ENCODE measurements at places on chromosomes 16 and 17. TPM values are rescaled to one million over a fixed set of nuclear protein-coding genes. Genes with fewer than 3 reads are reported as not detected.

The PRAC1 gene
- not detected for total RNA-seq

The TEX19 gene
- not detected for total RNA-seq

The ZNF750 gene
- total RNA-seq: not detected

The SP6 gene
- total RNA-seq: 1.2 TPM

The HOXB1 gene
- total RNA-seq: not detected

The OR3A3 gene
- total RNA-seq: not detected

The CCL16 gene
- not detected for total RNA-seq

The MYH8 gene
- not detected for total RNA-seq

The TEX14 gene
- total RNA-seq: not detected

The RAD51D gene
- 9.6 TPM for total RNA-seq

The SEPTIN12 gene
- not detected for total RNA-seq

The NME2 gene
- total RNA-seq: 1,033 TPM

The ATAD5 gene
- 3.6 TPM for total RNA-seq

- no peak for DNase-seq
Observed at GRCh38 chr17:33137426-33137825, 145.8 kb downstream of the SPACA3 start.

DNA sequence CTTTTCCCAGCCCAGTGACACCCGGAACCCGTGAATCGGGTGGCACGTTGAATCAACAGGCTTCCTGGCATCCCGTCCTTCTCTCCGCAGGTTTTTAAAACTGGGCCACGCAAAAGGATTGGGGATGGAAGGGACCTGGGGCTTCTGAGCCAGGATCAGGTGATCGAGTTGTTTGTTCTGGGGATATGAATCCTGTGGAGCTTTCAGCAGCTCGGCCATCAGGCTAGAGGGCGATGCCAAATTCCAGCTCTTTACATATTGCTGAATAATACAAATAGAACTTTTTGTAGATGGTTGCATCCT lies 473 bp downstream of the SUPT6H start:
- DNase-seq: no peak

DNA sequence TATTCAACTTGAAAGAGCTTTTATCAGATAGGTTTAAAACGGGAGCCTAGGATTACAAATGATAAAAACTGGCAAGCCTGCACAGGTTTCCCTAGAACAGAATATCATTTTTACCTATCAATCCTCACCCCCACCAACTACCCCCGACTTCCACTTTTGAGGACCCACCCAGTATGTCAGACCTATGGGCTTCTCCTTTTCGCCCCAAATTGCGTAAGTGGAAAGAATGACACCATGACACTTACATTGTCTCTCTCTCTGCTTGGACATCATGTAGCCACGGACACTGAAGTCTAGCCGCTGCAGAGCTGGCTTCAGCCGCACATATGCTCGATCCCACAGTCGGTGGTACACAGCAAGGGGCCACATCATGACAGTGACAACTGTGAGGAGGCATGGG lies 7.4 kb upstream of the PSMC3IP start:
- no peak for DNase-seq

- peak; percentile 63 for DNase-seq
Observed at GRCh38 chr17:29376667-29377270, 13.4 kb upstream of the TAOK1 start.

DNA sequence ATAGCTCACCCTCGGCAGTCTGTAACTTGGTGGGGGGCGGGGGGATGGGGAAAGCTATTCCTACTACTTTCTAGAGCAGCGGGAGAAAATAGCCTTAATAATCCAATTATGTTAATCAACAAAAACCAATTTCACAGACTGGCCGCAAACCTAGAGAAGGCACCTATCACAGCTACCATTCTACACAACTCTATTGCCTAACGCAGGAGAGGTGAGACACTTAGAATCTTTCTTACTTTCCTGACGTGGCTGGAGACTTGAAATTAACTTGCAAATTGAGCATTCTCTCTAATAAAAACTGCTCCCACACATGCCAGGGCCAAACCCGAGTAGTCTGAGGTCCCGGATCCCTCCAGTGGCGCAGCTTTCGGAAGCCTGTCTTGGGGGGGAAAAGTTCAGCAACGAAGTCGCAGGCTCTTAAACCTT lies 794 bp downstream of the SMG6 start:
- peak; percentile 13 for DNase-seq

DNA sequence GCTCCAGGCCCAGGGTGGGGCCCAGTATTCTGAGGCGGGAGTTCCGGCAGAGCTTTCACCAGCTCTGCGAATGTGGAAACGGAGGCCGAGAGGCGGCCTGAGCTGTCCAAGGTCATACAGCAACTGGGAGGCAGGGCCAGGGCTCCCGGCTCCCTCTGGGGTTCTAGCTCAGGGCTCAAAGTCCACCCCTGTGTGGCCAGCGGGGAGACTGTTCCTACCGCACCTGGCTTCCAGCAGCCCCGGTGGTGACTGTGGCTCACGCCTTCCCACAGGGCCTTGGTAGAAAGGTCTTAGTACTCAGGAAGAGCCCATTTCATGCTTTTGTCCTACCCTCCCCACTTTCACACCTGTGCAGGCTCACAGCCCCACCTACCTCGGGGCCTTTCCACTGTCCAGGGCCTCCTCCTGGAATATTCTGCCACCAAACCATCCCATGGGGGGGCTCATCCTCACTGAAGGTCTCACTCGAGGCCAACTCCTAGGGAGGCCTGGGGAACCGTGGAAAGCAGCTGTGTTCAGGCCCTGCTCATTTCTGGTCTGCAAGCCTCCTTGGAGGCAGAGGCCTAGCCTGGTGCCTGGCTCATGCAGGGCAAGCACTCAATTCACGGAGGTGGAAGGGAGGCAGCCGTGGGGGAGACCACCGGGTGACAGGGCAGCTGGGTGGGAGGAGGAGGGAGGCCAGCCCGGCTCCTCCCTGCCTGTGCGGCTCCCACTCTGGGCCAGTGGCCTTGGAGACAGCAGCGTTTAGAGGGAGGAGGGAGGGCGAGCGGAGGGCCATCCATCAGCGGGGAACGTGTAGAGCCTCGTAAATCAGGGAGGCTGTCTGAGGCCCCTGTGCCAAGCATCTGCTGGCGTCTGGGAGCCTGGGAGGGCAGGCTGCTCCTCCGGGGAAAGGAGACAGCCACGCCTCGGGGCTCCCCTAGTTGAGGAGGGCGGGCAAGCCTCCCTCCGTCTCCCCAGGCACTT lies 12.7 kb upstream of the DOC2B start:
- no peak for DNase-seq

- DNase-seq: no peak
Observed at GRCh38 chr16:62100651-62101050, 64.4 kb upstream of the CDH8 start.

DNA sequence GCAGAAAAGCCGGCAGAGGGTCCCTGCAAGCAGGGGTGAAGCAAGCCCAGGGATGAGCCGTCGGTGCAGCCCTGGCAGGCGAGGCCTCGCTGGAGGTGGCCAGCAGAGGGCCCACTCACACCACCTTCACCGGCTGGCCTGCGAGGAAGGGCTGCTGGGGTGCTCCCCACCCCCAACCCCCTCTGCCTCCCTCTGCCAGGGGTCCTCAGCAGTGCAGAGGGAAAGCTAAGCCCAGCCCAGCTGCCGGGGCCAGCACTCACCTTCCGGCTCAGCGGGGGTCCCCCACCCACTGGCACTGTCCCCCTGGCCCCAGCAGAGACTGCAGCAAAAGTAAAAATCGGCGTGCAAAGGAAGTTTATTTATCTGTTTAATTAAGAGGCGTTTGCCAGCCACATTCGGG lies 113.4 kb downstream of the ENGASE start:
- peak; percentile 20 for DNase-seq

- no peak for DNase-seq
Observed at GRCh38 chr17:77875051-77875780, 83.3 kb upstream of the TNRC6C start.

DNA sequence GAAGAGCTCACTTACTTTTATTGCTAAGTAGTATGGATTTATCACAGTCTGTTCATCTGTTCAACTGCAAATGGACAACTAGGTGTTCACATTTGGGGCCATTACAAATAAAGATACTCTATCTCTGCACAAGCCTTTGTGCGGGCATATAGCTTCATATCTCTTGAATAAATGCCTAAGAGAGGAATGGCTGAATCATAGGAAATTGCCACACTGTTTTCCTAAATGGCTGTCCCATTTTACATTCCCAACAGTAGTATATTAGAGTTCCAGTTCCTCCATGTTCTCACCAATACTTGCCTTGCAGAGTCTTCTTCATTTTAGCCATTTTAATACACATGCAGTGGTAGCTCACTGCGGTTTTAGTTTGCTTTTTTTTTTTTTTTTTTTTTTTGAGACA lies 20.5 kb downstream of the NSMCE1 start:
- no peak for DNase-seq

GRCh38 chr17:8100111-8100510 lies 12.6 kb upstream of the ALOX12B start:
- DNase-seq: no peak

DNA sequence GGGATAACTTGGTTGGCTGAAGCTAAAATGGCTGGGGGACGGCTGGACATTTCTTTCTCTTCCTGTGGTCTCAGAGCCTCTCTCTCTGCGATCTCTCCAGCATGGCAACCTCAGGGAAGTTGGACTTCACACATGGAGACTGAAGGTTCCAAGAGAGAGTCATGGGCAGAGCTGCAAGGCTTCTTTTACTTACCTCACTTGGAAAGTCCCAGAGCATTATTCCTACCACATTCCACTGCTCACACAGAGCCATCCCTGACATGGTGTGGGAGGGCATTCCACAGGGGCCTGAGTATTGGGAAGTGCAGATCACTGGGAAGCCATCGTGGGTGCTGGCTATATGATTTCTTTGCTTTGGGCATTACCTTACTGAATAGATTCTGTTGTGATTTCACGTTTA lies 9.8 kb upstream of the SLC6A2 start:
- no peak for DNase-seq

GRCh38 chr16:88282564-88283395 lies 100.0 kb upstream of the ZNF469 start:
- DNase-seq: peak; percentile 37

GRCh38 chr17:75550139-75550465 lies 24.6 kb downstream of the LLGL2 start:
- no peak for DNase-seq

DNA sequence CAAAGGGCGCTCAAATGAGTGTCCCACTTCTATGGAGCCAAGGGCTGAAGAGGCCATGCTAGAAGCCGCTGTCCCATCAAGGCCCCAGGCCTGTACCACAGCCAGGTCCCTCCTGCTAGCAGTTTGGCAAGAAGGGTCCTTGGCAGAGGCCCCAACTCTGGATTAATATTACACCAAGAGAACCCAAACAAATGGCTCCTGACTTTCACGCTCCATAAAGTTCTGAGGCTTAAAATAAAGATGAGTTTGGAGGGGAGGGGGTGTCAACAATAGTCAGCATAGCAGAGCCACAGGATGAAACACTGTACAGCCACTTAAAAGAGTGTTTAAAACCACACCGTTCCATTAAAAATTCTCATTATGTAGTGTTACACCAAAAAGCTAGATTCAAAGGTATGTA lies 30.5 kb downstream of the CUEDC1 start:
- no peak for DNase-seq

DNA sequence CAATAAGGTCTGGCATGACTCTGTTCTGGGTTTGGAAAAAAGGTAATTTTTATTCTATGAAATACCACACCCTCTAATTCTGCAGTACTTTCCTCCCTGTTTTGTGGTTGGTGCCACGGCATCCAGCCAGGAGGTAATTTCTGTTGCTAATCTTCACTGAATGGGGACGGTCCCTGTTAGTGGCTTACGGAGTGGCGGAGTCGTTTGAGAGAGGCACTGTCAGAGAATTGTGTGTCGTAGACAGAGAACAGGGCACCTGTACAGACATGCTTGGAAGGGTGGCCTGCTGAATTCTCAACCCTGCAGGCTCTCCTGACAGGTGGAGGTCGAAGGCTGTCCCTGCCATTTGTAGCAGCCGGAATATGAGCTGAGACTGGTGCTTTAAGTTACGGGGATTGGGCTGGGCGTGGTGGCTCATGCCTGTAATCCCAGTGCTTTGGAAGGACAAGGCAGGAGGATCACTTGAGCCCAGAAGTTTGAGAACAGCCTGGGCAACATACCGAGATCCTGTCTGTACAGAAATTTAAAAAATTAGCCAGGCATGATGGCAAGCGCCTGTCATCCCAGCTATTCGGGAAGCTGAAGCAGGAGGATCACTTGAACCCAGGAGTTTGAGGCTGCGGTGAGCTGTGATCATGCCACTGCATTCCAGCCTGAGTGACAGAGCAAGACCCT lies 33.2 kb downstream of the EEF2K start:
- no peak for DNase-seq

DNA sequence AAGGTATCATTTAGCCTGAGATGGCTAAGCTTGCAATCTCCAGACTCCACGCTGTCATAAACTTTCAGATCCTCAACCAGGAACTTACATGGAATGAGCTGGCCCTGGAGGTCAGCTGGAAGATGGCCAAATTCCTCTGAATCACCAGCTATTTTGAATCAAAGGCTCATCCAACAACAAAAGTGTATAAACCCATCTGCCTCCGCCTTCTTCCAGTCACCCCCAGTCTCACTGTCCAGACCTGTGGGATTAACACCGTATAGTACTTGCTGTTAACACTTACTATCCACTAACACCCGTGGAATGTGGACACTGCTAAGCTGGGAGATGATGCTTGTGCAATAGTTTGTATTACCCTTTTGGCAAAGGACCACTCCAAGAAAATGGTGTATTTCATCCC lies 1.9 kb upstream of the LCMT1 start:
- peak; percentile 93 for DNase-seq

DNA sequence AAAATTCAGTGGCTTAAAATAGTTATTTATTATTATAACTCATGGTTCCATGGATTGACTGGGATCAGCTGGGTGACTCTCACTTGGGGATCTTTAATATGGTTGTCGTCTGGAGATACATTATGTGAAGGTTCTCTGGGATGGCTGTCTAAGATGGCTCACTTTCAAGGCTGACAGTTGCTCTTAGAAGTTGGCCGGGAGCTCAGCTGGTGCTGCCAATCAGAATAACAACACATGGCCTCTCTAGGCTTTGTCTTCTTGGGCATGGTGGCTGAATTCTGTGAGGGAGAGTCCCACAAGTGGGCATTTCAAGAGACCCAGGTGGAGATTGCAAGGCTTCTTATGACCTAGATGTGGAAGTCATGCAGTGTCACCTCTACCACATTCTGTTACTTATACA lies 269.7 kb downstream of the CA10 start:
- no peak for DNase-seq

DNA sequence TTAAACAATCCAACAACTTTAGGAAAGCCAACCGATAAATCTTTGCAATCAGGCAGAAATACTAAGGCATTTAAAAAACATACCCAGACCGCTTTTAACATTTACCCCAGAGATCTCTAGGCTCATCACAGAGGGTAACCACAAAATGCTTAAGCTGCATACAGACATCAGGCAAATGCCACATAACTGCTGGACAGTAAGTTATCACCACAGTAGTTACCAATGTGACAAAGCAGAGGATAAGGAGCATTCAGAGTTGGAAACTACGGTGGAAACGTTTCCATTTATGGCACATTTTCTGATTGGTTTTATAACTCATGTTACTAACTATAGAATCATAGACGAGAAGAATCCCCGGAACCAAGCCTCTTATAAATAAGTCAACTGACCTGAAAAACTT lies 77.5 kb downstream of the KANSL1 start:
- no peak for DNase-seq

DNA sequence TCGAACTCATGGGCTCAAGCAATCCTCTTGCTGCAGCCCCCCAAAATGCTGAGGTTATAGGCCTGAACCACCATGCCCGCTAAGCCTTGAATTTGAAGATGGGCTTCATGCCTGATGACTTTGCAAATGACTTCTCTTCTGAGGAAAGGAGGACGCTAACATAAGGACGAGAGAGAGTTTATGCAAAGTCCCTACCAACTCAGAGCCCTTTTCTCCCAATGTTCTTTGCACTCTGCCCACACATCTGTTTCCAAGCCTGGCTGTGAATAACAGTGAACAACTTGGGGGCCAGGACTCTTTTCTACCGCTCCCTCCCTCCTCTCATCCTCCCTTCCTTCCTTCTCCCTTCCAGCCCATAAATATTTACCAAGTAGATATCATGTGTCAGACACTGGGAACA lies 8.5 kb upstream of the NPIPB2 start:
- DNase-seq: no peak

Data from MCF 10A (cell line).